Cardiac atrium fibroblast (primary cell): ENCODE measurements at places on chromosomes 5 and 9. TPM values are rescaled to one million over a fixed set of nuclear protein-coding genes. Genes with fewer than 3 reads are reported as not detected.

SMIM27 gene
- total RNA-seq: 2.9 and 4.4 TPM in 2 replicates

UNC13B gene
- 14.8 and 16.2 TPM in 2 replicates for total RNA-seq

PTGDS gene
- total RNA-seq: 4.5 and 15.2 TPM in 2 replicates

RABL6 gene
- total RNA-seq: 68.2 and 77.4 TPM in 2 replicates

AUH gene
- total RNA-seq: 8.7 and 21.8 TPM in 2 replicates

SLIT3 gene
- 13.2 and 31.9 TPM in 2 replicates for total RNA-seq

ANXA2R gene
- total RNA-seq: 0.97 and 2.7 TPM in 2 replicates

CFAP90 gene
- total RNA-seq: not detected in 2 replicates

FAM163B gene
- 4.4 and 4.5 TPM in 2 replicates for total RNA-seq

NUP214 gene
- 22.9 and 33.9 TPM in 2 replicates for total RNA-seq

TMEM252 gene
- not detected in 2 replicates for total RNA-seq

INSL4 gene
- total RNA-seq: not detected in 2 replicates

SPATA31A3 gene
- not detected in 2 replicates for total RNA-seq

DROSHA gene
- 23.2 and 25.8 TPM in 2 replicates for total RNA-seq

KCNIP1 gene
- not detected in 2 replicates for total RNA-seq

BSPRY gene
- total RNA-seq: not detected in 2 replicates

HAVCR2 gene
- not detected in 2 replicates for total RNA-seq

RGS3 gene
- 36.5 and 62.0 TPM in 2 replicates for total RNA-seq

ZNF354B gene
- 3.4 and 4.0 TPM in 2 replicates for total RNA-seq

GPX8 gene
- 133 and 140 TPM in 2 replicates for total RNA-seq

TSSK1B gene
- 0.97 TPM in 1 of 2 replicates, not detected in the other for total RNA-seq

DBH gene
- total RNA-seq: not detected in 2 replicates

RAD1 gene
- total RNA-seq: 13.4 and 16.0 TPM in 2 replicates

GABRA1 gene
- total RNA-seq: not detected in 2 replicates

GTF3C5 gene
- total RNA-seq: 29.6 and 31.8 TPM in 2 replicates

TUSC1 gene
- total RNA-seq: 5.8 and 7.4 TPM in 2 replicates
